Fibroblast of skin of left biceps (primary cell): ENCODE measurements at places on chromosomes 16 and 17.

GRCh38 chr16:67644038-67644437 is 906 bp upstream of the CARMIL2 start:
- no peak for DNase-seq

DNA sequence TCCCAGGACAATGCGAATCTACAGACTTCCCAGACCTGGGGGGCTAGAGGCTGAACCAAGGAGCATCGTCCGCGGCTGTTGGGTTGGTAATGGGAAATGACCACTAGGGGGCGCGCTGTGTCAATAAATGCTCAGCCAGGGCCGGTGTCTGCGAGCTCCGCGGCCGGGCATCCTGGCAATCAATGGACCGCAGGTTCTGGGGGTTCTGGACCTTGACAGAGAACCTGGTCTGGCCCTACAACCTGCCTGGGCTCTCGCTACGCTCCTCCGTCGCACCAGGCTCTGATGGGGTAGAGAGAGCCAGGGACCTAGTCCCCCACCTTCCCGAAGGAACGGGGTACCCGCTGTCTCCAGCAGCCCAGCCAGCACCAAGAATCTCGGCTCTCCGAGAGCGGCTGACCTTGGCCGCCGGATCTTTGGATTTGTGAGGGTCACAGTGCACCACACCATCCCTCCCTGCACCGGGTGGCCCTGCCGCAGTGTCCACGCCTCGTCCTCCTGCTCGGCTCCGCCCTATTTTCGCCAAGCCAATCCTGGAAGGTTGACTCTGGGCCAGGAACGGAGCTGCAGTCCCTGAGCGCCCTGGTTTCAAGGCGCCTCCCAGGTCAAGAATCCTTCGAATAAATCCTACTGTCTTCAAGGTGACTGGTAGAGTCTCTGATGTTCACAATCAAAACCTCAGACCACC is 20.4 kb upstream of the BEAN1 start:
- DNase-seq: no peak

DNA sequence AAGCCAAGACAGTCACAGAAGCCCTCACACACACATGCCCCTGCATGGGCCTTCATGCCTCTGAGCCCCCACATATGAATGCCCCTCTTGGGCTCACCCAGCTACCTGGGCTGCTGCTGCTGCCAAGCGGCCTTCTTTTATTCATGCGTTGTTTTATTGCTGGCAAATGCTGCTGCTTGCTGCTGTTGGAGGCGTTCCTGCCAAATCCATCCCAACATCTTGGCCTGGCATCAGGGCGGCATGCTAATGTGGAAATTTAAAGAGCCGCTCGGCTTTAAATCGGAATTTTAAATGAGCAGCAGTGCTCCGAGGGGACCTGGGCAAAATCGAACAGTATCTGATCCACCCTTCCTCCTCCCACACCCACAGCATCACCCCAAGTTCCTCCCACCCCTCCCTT is 39.0 kb downstream of the NEUROD2 start:
- DNase-seq: no peak

DNA sequence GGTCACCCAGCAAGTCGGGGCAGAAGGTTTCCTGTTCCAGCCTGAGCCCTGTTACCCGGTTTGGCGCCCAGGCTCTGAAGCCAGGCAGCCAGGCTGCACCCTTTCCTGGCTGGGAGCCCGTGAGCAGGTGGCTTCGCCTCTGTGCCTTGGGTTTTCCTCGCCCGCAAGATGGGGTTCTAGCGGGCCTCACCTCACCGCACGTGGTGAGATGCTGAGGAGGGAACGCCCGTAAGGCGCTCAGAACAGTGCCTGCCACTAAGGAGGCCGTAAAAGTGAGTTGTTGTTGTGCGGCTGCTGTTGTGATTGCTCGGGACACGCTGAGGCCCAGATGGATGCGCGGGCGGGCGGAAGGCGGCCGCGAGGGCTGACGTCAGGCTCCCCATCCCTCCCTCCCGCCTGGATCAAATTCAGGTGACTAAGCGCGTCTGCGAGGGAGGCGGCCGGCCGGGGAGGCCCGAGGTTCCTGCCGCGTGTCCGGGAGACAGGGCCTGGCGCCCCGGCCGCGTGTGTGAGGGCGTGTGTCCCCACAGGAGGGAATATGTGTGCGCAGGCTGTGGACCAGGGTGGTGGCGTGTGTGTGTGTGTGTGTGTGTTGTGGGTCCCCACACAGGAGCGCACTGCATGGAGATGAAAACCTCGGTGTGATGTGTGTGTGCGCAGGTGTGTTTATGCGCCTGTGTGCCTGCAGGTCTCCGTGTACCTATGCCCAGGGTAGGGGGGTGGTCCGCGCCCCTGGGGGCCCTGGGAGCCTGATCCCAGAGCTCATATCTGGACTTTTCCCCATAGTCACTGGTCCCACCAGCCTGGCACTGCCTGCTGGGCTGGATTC is 4.3 kb downstream of the CAMKK1 start:
- DNase-seq: peak; percentile 72

DNA sequence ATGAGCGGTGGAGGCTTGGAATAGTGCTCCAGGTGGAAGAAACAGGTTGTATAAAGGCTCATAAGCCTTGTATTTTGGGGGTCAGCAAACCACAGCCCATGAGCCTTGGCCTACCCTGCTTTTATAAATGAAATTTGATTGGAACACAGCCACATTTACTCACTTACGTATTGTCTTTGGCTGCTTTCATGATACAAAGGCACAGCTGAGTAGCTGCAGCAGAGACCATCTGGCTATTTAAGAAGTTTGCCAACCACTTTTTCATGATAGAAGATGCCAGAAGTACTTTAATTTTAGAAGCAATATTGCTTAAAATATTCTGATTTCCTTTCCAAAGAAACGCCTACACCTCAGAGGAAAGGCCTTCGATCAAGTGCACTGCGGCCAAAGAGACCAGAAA is 73.8 kb downstream of the C17orf58 start:
- DNase-seq: no peak

GRCh38 chr16:880471-881171 is 80.1 kb upstream of the GNG13 start:
- DNase-seq: no peak

DNA sequence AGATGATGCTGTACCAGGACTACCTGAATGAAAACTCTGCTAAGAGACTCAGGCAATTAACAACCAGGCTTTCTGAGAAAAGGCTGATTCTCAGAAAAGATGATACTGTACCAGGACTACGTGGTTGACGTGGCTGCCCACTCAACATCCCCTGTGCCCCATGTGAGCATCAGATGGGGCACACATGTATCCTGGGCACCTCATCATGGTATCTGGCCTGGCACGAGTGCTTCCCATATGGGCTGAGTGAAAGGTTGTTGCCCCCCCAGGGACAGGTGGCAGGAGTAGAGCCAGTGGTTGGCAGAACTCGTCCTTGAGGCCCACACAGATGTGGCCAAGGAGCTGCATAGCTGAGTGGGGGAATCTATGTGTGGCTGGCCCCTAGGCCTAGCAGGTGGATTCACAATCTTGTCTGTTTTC is 3.5 kb upstream of the CES4A start:
- no peak for DNase-seq

GRCh38 chr17:29625037-29625750 is 2.5 kb upstream of the CORO6 start:
- DNase-seq: no peak

DNA sequence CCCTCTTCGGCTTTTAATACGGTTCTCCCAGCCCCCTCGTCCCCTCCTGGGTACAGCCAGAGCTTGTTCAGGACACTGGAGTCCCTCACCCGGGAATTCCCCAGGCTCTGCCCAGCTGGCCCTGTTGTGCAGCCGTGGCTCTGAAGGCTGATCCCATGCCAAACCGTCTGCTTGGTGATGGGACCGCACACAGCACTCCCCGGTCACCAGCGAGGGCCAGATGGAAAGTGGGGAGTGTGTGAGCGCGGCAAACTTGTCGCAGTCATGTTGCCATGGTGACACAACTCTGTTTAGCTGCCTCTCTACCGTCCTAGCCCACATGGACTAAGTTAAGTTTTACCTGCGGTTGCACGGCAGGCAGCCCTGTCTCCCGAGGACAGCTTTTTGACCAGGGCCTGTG is 107.9 kb downstream of the RAP1GAP2 start:
- DNase-seq: no peak

DNA sequence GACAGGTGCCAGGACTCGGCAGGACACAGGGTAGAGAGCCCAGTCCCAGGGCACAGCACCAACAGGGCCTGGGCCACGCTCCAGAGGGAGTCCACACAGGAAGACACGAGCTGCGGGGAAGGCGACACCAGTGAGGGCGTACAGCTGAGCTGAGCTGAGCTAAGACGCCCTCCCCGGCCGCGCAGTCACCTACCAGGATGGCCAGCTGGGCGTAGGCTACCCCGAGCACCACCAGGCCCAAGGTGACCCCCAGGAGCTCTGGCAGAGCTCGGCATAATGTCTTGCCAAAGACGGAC is 42.6 kb downstream of the TSC2 start:
- DNase-seq: no peak

DNA sequence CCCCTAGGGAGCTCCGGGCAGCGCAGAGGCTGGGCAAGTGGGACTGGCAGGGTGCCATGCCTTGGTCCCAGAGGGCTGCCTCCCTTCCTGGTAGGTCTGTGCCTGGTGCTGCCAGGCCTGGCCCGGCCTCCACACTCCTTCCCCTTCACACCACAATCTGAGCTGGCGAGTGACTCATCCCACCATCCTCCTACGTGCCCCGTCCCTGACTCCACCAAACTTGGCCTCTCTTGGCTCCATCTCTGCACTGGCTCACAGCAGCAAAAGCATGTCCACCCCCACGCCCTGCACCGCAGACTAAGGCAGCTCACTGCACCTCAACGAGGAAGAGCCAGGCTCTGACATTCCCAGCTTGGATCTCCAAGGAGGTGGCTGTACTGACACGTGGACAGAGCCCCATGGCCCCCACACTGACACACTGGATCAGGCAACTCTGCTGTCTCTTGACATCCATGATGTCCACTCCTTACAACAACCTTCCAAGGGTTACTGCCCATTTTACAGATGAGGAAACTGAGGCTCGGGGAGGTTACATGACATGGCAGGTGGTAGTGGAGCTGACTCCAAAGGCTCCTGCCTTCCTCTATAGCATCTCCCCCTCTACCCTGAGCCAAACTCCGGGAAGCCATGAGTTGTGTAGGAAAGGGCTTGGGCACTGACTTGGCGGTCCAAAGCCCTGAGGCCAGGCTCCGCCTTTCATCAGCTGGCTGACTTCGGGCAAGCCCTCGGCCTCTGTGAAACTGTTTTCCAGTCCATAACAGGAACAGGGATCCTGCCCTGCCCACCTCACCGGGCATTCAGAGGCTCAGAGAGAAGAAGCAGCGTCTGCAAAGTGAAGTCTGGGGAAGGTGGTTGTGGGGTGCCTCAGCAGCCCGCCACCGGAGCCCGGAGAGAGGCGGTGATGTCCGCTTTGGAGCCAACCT is 20.1 kb upstream of the KRT19 start:
- DNase-seq: peak; percentile 86

GRCh38 chr17:17115620-17116019 is 73.4 kb downstream of the MPRIP start:
- DNase-seq: no peak

GRCh38 chr16:88703486-88704309 is 2.5 kb downstream of the RNF166 start:
- DNase-seq: no peak

DNA sequence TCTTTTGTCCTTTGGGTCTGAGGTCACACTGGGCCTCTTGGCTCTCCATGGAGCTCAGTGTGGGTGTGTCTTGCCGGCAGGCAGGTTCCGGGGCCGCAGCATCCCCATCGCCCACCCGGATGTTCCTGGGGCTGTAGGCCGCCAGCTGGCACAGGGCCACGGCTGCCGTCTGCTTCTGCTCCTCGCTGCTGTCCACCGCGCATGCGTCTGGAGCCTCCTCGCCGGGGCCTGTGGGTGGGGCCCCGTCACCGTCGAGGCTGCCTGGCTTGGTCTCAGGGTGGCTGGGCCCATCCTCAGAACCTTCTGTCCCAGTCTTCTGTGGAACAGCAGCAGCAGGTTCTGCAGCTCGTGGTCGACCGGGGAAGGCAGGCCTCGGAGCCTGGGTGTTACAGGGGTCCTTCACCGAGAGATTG is 9.6 kb downstream of the ZNF750 start:
- no peak for DNase-seq

GRCh38 chr16:50102051-50102746 is 36.4 kb downstream of the HEATR3 start:
- peak; percentile 40 for DNase-seq

- no peak for DNase-seq
These were observed 6.4 kb downstream of the CD300LB start for GRCh38 chr17:74524653-74525464.

DNA sequence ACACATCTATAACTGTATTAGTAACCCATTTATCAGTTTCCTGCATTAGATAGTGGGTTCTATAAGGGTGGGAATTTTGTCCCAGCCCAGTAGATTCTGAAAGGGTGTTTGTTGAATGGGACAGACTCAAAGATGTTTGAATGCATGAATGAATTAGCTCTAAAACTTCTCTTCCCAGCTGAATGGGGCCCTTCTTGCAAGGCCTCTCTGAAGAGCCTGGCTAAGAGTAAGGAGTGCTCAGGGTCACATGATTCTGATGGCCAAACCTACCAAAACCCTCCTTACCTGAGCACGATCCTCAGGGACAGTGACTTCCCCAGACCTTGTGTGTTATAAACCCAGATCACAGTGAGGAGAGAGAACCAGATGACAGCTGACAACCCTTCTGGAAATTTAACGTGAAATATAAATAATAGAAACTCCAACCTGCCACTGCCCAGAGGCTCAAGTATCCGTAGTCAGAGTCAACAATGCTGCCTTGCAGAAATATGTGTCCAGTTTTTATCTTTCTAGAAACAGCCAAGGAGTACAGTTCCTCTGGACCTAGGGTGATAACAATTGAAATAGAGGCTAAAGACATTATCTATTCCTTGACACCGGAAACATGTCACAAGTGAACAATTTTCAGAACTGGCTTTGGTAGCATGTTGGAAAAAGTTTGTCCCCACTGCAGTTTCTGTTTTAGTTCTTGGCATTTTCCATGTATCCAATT is 268.9 kb upstream of the MAF start:
- no peak for DNase-seq

DNA sequence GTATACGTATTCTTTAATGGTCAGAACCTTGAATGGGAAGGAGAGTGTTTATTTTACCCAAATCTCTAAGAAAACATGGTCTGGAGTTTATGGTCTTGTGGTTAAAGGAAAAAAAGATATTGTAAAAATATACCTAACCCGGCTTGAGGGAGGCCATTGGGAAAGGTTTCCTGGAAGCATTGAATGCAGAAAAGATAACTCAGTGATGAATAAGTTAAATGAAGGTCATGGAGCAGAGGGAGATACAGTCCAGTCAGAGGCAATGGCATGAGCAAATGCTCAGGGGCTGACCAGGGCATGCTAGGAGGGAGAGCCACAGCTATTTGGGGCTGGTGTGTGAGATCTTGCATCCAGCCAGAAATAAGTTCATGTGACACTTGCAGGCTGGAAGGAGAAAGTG is 430.4 kb upstream of the CDH5 start:
- no peak for DNase-seq

DNA sequence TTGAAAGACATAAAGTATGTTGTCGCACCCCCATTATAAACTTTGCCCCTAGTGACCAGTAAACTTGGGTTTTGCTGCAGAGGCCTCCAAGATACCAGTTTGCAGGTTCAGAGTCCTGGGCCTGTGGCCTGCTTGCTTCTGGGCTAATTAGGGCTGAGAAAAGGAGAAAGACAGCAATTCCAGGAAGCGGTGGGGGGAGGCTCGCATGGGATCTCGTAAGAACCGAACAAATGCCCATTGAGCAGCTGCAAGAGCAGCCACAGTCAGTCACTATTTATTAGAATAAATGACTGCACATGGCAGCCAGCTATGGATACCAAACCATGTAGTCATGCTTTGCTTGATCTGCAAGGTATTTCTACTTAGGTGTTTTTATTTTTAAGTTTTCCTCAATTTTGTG is 4.9 kb downstream of the SHISA9 start:
- DNase-seq: no peak

GRCh38 chr17:56681561-56682266 is 88.2 kb downstream of the NOG start:
- peak; percentile 65 for DNase-seq
